H1 (cell line): ENCODE measurements at places on chromosomes 7 and 10. TPM values are rescaled to one million over a fixed set of nuclear protein-coding genes. Genes with fewer than 3 reads are reported as not detected.

GRCh38 chr10:133286366-133286765 lies 9.7 kb upstream of the ADAM8 start:
- no peak for DNase-seq

- no peak for DNase-seq
Measured at GRCh38 chr10:93762979-93763391, 5.2 kb downstream of the LGI1 start.

Gene DRGX
- polyA plus RNA-seq, result not detected in 2 replicates

Gene CCT6A
- 124 and 201 TPM in 2 replicates for polyA plus RNA-seq

DNA sequence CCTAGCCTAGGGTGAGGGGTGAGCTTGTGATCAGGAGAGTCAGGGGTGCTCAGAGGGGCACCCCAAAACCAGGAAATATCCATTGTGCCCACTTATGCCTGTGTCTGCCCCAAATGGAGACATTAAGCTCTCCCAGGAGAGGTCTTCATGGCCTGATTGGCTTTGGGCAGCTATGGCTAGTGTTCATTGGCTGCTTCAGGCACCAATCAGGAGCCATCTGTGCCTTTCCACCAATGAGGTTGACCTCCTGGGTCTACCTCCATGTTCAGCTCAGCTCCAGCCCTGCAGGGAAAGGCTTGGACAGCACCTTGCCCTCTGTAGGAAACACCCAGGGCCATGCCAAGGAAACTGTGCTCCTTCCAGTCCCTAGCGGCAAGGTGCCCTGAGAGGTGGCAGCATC lies 23.9 kb upstream of the HSPB1 start:
- DNase-seq, result no peak

Gene WASHC2C
- polyA plus RNA-seq, result 7.0 and 8.0 TPM in 2 replicates

DNA sequence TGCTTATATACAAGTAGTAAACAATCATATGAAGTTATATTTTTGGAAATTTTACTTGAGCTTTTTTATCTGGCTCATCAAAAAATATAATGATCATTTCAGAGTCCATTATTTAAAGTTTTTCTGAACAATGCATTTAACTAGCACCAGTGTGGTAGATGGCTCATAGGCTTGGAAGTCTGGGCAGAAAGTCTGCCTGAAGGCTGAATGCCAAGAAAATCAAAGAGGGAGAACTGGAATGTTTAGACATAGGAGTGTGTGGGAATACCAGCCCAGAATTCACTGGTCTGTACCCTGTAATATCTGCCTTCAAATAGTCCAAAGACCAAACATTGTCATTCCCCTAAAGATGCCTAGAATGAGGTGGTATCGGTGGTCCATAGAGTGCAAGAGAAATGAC lies 40.3 kb upstream of the ANK3 start:
- no peak for DNase-seq

GRCh38 chr10:88182601-88182930 lies 319.1 kb downstream of the PTEN start:
- no peak for DNase-seq

Gene IL2RA
- not detected in 2 replicates for polyA plus RNA-seq

DNA sequence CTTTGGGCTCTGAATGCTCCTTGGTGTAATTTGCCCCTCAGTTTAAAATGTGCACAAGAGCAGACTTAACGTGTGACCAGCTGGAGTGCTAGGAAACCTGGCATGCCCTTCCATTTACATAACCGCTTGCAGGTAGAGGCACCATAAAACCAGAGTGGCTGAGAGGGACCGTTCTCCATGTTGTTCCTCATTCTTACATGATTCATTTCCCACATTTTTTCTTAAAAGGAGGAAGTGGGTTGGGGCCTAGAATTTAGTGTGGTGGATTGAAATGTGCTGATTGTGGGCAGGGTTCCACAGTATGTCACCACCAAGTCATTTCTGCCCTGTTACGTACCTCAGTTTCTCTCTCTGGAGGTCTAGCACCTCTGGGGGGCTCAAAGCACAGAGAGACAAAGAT lies 375.8 kb upstream of the VSTM2A start:
- DNase-seq, result no peak

Gene LIPK
- polyA plus RNA-seq, result not detected in 2 replicates

Gene STK31
- 0.13 and 0.15 TPM in 2 replicates for polyA plus RNA-seq

Gene LUC7L2
- 22.9 and 37.3 TPM in 2 replicates for polyA plus RNA-seq

- DNase-seq, result no peak
Measured at GRCh38 chr10:123143162-123143824, 4.6 kb upstream of the HMX2 start.

Gene CHAT
- not detected in 2 replicates for polyA plus RNA-seq

GRCh38 chr10:63553473-63553872 lies 32.3 kb downstream of the REEP3 start:
- DNase-seq, result no peak

Gene ASB10
- not detected in 2 replicates for polyA plus RNA-seq
